Stimulated activated CD4-positive, alpha-beta T cell treated with anti-CD3 and anti-CD28 coated beads, Interleukin-2, amount 100 ng/mL, for 48 hours (primary cell): ENCODE measurements at places on chromosomes 12 and 14.

GRCh38 chr12:54126029-54126695 lies 62.6 kb downstream of the SMUG1 start:
- DNase-seq = no peak

DNA sequence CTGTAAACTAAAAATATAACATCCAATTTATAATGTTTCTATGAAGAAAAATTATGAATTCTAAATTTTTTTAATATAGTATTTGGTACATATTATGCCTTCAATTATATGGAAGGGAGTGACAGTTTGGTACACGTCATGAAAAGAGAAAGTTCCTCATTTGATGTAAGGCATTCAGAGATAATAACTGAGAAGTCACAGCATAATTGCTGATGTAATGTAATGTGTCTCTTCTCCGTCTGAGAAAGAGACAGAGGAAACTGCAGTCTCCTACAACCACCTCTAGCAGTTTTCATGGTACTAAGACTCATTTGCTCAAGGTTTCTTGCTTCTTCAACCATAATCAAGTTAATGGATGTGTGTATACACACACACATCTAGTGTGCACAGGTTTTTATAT lies 2.3 kb upstream of the CD69 start:
- no peak for DNase-seq

DNA sequence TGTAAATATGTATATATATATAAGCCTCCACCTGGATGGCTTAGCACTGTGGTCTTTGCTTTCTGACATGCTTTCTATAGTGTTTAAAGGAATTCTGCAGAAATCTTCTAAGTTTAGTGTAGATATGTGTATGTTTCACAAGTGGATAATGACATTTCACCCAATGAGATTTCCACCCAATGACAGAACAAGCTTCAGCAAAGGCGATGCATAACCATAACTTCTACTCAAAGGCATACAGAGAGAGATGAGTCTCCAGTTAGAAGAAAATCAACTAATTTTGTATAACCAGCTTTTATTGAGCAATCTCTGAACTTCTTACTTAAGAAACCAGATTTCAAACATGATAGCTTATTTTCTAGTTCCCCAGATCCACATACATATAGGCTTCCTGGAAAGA lies 134.0 kb downstream of the DYRK2 start:
- DNase-seq = no peak

- no peak for DNase-seq
Measured at GRCh38 chr12:25197608-25198007, 2.6 kb downstream of the ETFRF1 start.

DNA sequence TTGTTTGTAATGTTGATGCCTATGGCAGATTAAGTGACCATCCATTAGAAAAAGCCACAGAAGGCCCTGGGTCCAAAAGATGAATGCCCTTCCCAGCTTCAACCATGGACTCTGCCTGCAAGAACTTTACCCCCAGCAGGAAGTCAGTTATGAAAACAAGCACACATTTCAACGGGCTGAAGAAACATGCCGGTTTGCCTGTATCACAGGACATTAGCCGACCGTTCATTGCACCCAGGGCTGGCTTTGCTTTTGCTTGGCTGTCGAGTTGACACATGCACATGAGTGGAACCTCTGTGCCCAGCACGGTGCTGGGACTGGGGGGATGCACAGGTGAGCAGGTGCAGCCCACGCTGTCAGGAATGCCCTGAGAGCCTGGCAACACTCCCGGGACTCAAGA lies 1087.0 kb downstream of the BCL11B start:
- DNase-seq = no peak

GRCh38 chr14:101242442-101243385 lies 318.6 kb upstream of the DIO3 start:
- DNase-seq = no peak

- no peak for DNase-seq
Measured at GRCh38 chr12:42135259-42135814, 9.3 kb downstream of the GXYLT1 start.

GRCh38 chr14:91376547-91377477 lies 40.8 kb downstream of the CCDC88C start:
- no peak for DNase-seq
